Aorta (tissue), 5 donors: ENCODE measurements at places on chromosomes 13 and 19. TPM values are rescaled to one million over a fixed set of nuclear protein-coding genes. Genes with fewer than 3 reads are reported as not detected.

CASP14 gene
- not detected for total RNA-seq

LGI4 gene
- total RNA-seq: 17.5 TPM

EIF3K gene
- total RNA-seq: 183 TPM

CEACAM21 gene
- 1.6 TPM for total RNA-seq

ATP11A gene
- total RNA-seq: 45.7 TPM

LRRC25 gene
- total RNA-seq: 15.6 TPM

GPC6 gene
- total RNA-seq: 37.4 TPM

PTGIR gene
- total RNA-seq: 70.4 TPM

CRX gene
- total RNA-seq: not detected

PEG3 gene
- total RNA-seq: 11.6 TPM

TEX26 gene
- total RNA-seq: 0.24 TPM

HAUS5 gene
- 10.5 TPM for total RNA-seq

NCLN gene
- 29.6 TPM for total RNA-seq

SELENOV gene
- total RNA-seq: not detected

HMG20B gene
- total RNA-seq: 67.8 TPM

ZNF426 gene
- 17.3 TPM for total RNA-seq

SLITRK6 gene
- 1.5 TPM for total RNA-seq

CEACAM3 gene
- total RNA-seq: 0.39 TPM

TEX29 gene
- total RNA-seq: 1.8 TPM

SPRY2 gene
- total RNA-seq: 45.2 TPM

ZNF69 gene
- 10.8 TPM for total RNA-seq

ZNF552 gene
- total RNA-seq: 8.0 TPM

ADGRE3 gene
- not detected for total RNA-seq

APOE gene
- total RNA-seq: 105 TPM

DNMT1 gene
- total RNA-seq: 89.0 TPM

ZNF844 gene
- 14.3 TPM for total RNA-seq

ANKRD24 gene
- 0.29 TPM for total RNA-seq

CLDND2 gene
- not detected for total RNA-seq

SH2D3A gene
- total RNA-seq: 0.68 TPM

OR4F17 gene
- total RNA-seq: not detected

DMRTC2 gene
- not detected for total RNA-seq

LILRB1 gene
- 7.7 TPM for total RNA-seq
